ENCODE measurements at places on chromosomes 16 and 17. TPM values are rescaled to one million over a fixed set of nuclear protein-coding genes. Genes with fewer than 3 reads are reported as not detected.

CEP112 gene
- total RNA-seq, result 16.2 TPM

FOXN1 gene
- not detected for total RNA-seq

CTRB1 gene
- total RNA-seq, result not detected

ERN2 gene
- total RNA-seq, result not detected

KRTAP9-7 gene
- not detected for total RNA-seq

CD300E gene
- 0.52 TPM for total RNA-seq

CA10 gene
- total RNA-seq, result 10.4 TPM

XAF1 gene
- 7.3 TPM for total RNA-seq

KCTD19 gene
- total RNA-seq, result not detected

CARD14 gene
- 0.52 TPM for total RNA-seq
